ENCODE measurements at places on chromosomes 2 and 18.

GRCh38 chr2:231321556-231322334 is 73.8 kb upstream of the B3GNT7 start:
- no peak for DNase-seq

GRCh38 chr18:76668546-76668945 is 153.8 kb upstream of the ZNF236 start:
- DNase-seq: no peak

DNA sequence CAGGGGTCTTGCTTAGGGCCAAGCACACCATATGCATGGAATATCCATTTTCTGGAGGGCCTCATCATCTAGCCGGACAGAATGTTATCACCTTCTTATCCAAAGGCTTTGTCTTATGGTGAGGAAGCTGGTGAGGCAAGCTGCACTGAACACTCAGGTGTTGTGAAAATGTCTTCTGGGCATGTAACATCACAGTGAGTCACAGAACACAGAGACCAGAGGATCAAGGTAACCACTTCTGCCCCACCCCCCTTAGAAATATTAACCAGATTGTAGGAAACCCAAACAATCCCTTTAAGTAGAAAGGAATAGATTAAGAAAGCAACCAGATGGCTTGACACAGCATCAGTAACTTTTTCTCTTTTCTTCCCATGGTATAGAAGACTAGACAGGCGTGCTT is 51.1 kb downstream of the MYO5B start:
- DNase-seq: no peak

DNA sequence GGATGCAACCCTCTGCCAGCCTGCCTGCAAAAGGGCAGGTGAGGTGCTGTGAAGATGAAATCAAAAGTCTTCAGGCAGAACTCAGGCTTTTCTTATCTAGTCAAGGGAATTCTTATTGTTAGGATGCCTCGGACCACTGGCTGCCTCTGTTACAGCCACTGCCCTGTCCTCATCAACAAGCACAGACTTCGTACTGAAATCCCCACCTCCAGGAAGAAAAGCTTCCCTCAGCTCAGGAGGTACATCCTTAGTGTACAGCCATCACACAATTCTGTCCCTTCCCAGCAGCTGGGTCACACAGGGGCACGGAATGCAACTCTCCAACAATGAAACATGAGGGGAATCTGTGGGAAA is 10.1 kb upstream of the RNU4ATAC start:
- DNase-seq: no peak

DNA sequence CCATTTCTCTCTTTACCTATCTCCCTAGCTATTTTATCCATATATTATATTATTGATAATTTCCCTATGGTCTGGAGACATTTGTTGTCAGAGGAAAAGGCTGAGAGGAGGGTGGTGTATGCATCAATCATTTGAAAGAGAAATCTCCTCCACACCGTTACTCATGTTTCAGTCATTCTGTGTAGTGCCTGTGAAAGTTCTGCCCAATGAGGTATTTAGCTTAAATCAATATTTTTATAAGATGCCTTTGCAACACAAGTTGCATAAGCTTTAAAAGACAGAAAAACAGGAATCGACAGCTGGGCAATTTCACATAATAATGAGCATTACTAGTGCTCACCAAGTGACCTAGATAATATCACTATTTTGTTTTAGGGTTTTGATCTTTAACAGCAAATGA is 363.7 kb upstream of the FSIP2 start:
- DNase-seq: no peak

- no peak for DNase-seq
Observed at GRCh38 chr2:109364217-109364616, 235.2 kb downstream of the SH3RF3 start.

DNA sequence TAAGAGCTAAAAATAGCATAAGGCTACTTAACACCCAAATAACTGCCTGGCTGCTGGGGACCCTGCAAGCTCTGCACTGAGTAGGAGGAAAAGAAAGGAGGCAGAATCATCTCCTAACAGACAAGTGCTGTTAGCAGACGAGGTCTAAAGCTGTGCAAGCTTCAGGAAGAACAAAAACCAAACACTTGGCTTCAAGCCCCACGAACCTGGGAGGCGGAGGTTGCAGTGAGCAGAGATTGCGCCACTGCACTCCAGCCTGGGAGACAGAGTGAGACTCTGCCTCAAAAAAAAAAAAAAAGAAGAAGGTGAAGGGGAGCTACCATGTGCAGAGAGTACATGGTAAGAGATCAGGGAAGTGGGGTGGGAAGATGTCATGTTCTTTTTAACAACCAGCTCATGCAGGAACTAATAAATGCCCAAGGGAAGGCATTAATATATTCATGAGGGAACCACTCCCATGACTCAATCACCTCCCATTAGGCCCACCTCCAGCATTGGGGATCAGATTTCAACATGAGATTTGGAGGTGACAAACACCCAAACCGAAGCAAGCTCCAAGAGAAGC is 28.8 kb upstream of the INO80C start:
- peak; percentile 1 for DNase-seq

DNA sequence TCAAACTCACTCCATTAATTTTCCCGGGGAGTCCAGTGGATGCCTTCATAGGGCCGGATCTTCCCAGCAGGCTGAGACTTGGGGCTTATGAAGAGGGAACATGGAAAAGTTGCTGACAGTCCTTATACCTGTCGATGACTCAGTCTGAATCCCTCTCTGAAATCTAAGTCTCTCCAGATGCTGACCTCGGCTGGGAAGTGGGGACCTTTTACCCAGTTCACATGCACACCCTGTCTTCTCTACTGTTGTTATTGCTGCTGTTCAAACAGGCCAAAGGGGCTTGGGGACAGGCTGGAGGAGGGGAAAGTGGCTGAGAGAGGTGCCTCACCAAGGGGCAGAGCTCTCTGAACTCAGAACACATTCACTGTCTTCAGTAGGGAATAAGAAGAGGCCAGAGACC is 4.1 kb upstream of the TNP1 start:
- no peak for DNase-seq

- no peak for DNase-seq
Observed at GRCh38 chr18:71707400-71707799, 836.7 kb downstream of the CBLN2 start.

- DNase-seq: no peak
Observed at GRCh38 chr18:44997174-44997573, 316.5 kb downstream of the SETBP1 start.

DNA sequence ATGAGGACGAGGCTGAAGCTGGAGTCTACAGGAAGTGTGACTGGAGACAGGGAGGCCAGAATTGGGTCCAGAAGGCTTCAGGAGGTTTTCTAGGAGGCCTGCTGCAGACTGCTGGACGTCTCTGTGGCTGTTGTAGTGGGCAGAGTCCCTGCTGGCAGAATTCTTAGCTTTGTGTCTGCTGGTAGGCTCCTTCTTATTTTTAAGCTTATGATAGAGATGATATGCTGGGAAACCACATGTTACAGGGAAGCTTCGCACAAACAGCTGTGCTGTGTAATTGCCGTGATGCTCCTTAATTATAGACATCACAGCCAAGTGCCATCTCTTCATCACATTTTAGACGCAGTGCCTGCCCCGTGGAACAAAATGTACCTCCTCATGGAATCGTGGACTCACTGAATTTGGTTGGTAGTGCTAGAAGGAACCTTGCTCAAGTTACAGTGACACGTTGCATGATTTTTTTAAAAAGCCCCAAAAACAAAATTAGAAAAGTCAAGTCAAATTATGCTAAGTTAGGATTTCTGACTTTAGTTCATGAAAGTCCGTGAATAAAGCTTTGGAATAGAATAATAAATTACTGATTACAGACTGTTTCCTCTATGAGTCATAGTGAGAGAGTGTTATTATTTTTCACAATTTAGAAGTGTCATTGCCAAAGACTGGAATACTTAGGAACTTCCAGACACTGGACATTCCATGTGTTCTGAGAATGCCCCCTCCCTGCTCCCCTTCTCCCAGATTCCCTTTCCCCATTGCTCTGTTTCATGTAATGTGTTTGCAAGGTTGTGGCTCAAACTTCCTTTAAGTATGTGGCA is 144.1 kb downstream of the FHOD3 start:
- no peak for DNase-seq

DNA sequence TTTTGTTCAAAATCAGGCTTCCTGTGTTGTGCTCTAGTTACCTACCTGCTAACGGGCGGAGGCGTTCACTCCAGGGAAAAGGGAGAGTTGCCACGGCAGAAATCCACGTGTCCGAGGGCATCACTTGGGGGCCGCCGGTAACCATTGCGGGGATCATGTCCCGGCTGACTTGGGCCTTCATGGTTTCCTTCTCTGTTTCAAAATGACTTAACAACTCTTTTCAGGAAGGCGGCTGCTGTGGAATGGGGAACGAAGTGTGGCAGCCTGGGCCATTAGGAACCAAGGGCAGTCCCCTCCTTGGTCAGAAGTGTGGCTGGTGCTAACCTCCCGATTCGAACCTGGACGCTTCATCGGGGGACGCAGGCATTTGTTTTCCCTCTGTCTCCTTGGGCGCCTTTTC is 56.8 kb downstream of the INPP5D start:
- no peak for DNase-seq

DNA sequence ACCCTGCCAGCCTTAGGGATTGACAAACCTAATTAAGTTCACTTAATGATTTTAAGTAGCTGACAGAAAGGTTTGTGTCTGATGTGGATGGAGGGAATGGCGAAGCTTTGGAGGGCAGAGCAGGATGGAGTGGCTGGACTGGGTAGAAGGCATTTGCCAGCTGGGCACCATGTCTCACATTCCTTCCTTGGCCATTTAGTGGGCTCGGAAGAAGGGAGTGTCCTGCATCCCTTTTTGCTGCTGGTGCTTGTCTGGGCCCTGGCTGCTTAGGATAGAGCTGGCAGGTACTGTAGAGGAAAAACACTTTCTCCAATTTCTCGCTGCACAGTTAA is 166.7 kb downstream of the CLIP4 start:
- no peak for DNase-seq

DNA sequence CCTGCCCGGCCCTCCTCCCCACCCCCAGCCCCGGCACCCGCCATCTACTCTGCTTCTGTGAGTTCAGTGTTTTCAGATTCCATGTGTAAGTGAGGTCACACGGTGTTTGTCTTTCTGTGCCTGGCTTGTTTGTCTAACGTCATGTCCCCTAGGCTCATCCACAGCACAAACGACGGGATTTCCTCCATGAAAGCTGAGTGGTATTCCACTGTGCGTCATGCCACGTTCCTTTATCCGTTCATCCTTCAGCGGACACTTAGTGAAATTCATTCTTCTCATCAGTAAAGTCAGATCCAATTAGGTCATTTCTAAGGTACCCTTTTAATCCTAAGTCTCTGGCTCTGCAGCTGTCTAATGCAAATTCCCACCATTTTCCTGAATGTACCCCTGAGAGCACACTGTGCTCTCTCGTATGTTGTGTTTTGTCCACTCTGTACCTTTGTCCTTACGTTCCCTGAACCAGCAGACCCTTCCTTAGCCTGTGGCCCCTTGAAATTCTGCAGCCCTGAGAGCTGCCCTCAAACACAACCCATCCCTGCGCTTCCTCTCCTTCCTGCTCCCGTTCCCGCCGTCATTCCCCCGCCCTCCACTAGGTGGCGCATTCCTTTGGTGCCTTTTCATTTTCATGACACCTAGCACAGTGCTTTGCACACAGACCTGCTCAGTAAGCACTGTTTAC is 44.1 kb downstream of the TRAPPC12 start:
- DNase-seq: peak; percentile 36

All from NCI-H2029 (cell line).